ENCODE measurements at places on chromosomes 12 and 14. TPM values are rescaled to one million over a fixed set of nuclear protein-coding genes. Genes with fewer than 3 reads are reported as not detected.

Gene CCDC196
- not detected for total RNA-seq

Gene PTMS
- 42.1 TPM for total RNA-seq

Gene SLC4A8
- total RNA-seq, result 0.07 TPM

Gene BATF
- 0.22 TPM for total RNA-seq

Gene TTC6
- total RNA-seq, result 27.4 TPM

Gene SYNDIG1L
- total RNA-seq, result not detected

Measured in HepG2 (cell line).